Activated naive CD4-positive, alpha-beta T cell treated with anti-CD3 and anti-CD28 coated beads, Interleukin-2, amount 10 ng/mL, durations not matched to agents 5 hours and 36 hours (primary cell): ENCODE measurements at places on chromosomes 2 and 18. TPM values are rescaled to one million over a fixed set of nuclear protein-coding genes. Genes with fewer than 3 reads are reported as not detected.

The CNRIP1 gene
- not detected for total RNA-seq

The TM4SF20 gene
- not detected for total RNA-seq

The KIAA1328 gene
- total RNA-seq: 5.1 TPM

The TAF4B gene
- 10.4 TPM for total RNA-seq

The INHA gene
- not detected for total RNA-seq

The CPLX4 gene
- not detected for total RNA-seq

The DLX2 gene
- total RNA-seq: not detected

The RFTN2 gene
- total RNA-seq: not detected
